RPMI8226 (cell line): ENCODE measurements at places on chromosomes 3 and 15.

DNA sequence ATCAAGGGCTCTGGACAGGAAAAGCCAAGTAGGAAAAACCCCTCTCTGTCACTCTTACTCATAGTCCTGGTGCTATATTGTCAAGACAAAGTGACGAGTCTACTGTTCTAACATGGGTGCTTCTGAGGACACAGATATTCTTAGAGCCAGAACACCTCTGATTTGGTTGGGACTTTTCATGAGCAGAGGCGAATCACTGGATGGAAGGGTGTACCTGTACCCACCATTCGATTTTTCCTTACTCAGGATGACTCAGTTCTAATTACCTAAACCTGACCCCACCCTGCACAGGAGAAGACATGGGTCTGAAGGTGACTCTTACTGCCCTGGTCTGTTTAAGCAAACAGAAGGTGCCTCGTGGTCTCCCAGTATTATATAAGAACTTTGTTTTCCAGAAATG, 58.5 kb downstream of the ABCC5 start:
- no peak for DNase-seq

DNA sequence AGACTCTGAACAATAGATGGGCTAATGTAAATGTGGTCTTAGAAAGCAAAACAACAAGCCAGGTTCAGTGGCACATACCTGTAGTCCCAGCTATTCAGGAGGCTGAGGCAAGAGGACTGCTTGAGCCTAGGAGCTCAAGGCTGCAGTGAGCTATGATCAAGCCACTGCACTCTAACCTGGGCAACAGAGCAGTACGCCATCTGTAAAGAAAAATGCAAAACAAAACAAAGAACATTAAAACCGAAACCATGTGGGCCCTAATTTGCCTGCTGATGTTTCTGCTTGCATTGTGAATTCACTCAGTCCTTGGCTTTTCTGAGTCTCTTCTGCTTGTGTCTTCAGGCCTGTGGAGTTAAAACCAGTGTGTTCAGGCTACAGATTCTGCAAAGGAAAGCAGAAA, 56.7 kb downstream of the CCNL1 start:
- peak; percentile 86 for DNase-seq

- no peak for DNase-seq
These were observed 40.8 kb upstream of the ABHD17C start for GRCh38 chr15:80654299-80654698.

GRCh38 chr3:154040283-154040682, 80.9 kb upstream of the ARHGEF26 start:
- peak; percentile 19 for DNase-seq

DNA sequence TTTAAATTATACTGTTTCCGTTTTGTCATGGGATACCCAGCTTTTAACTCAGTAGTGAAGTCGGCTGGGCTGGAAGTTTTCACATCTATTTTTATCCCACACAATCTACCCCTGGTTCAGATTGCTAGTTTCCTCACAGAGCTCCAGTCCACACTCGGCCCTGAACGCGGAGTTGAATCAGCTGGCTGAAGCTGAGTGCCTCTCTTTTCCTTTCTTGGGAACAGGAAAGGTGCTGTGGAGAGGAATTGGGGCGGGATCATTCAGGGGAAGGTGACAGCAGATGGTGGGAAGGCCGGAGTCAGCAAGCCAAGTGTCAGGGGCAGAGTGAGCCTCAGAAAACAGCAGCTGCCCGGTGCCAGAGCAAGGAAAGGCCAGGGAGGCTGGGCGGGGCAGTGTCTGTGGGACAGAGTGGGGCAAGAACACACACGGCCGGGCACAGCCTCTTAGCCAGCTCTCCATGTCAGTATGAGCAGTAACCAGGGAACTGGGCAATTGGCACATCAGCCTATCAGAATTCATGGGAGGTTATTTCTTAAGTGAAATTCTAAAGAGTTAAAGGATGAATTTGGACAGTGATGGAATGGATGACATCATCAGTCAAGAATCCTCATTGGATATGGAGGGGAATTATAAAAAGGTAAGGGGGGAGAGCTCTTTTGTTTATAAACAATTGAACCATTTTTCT, 135.7 kb upstream of the IL12A start:
- no peak for DNase-seq

GRCh38 chr3:125051715-125052581, 3.8 kb downstream of the HEG1 start:
- DNase-seq, result no peak

DNA sequence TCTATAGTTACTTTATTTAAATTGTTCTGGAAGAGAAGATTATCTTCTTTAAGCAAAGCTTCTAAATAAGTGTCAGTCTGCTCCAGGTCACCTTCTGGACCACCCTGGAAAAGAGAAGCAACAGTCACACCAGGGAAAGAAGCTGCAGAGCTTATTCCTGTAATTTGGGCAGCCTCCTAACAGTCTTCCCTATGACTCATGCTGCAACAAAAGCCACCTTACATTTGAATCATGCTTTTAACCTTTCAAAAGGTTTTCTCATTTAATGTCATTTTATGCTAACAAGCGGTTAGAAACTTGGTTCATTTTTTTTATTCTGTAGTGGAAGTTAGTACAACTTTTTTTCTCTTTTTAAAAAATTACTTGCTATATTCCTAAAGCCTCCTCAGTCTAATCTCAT, 5.3 kb upstream of the GUCA1C start:
- DNase-seq, result no peak

DNA sequence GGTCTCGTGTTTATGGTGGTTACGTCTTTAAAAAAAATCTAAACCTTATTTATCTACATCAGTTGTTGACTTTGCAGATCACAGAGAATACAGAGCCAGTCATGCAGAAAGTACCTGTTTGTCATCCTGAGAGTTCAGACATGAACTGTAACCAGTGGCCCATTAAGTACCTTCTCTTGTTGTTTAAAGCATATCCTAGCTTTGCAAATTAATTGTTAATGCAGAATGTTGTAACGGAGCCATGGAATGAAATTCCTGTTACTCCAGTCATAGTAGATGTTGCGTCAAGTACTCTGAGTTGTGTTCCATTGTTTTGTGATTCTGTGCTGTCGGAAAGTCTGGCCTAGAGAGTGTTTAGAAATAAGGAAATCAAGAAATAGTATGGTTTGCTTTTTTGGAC, 205.2 kb downstream of the RBMS3 start:
- no peak for DNase-seq

- no peak for DNase-seq
These were observed 217.5 kb downstream of the CHL1 start for GRCh38 chr3:414063-414462.

- peak; percentile 16 for DNase-seq
These were observed 28.2 kb downstream of the NEK4 start for GRCh38 chr3:52742418-52743041.

- no peak for DNase-seq
These were observed 28.4 kb downstream of the ANKRD28 start for GRCh38 chr3:15769256-15769915.

GRCh38 chr3:139476348-139476747, at the start of gene RBP2:
TSS of gene RBP2 (minus strand) at chr3:139476516. CDS start at chr3:139476459, 57 bp downstream.
- no peak for DNase-seq

GRCh38 chr3:41239587-41239986, 40.3 kb downstream of the CTNNB1 start:
- DNase-seq, result no peak

- DNase-seq, result no peak
These were observed 53.5 kb downstream of the MSL2 start for GRCh38 chr3:136142592-136142991.

- no peak for DNase-seq
These were observed 60.5 kb downstream of the GABRB3 start for GRCh38 chr15:26712335-26712734.

DNA sequence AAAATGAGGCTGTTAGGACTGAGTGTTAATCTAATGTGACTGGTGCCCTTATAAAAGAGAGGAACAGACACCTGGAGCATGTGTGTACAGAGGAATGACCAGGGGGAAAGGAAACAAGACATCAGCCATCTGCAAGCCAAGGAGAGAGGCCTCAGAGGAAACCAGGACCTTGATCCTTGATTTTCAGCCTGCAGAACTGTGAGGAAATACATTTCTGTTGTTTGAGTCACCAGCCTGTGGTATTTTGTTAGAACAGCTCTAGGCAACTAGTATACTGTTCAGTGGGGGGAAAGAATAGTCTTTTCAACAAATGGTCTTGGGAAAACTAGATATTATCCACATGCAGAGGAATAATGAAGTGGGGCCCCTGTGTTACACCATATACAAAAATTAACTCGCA, 80.6 kb downstream of the CCR1 start:
- no peak for DNase-seq

- peak; percentile 17 for DNase-seq
These were observed 105.5 kb upstream of the ICE2 start for GRCh38 chr15:60584355-60584998.

DNA sequence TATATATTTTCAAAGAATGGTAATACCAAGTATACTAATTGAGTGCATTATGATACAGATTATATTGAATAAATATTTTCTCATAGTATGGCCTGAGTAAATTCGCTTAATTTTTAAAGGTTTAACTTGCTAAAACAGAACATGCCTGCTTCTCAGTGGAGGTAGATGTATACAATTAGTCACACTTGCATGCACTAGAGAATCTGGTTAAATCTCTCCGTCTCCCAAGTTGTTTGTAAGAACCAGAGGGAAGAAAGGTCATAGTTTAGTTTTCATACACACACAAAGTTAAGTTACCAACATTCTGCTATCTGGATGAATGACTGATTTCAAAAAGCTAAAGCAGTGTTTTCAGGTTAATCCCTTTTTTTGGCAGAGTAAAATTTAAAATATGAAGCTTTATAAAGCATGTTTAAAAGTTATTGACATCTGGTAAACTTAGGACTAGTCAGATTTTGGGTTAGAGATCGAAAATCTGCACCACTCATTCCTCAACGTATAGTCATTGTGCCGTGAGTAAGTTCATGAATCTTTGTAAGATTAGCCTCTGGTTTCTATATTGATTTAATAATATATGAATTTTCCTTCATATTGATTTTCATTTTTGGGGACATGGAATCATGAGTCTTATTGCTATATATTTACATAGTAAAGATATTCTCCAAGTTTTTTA, 117.6 kb upstream of the SAMMSON start:
- no peak for DNase-seq

GRCh38 chr3:117097351-117097750, 387.8 kb downstream of the TUSC7 start:
- no peak for DNase-seq

DNA sequence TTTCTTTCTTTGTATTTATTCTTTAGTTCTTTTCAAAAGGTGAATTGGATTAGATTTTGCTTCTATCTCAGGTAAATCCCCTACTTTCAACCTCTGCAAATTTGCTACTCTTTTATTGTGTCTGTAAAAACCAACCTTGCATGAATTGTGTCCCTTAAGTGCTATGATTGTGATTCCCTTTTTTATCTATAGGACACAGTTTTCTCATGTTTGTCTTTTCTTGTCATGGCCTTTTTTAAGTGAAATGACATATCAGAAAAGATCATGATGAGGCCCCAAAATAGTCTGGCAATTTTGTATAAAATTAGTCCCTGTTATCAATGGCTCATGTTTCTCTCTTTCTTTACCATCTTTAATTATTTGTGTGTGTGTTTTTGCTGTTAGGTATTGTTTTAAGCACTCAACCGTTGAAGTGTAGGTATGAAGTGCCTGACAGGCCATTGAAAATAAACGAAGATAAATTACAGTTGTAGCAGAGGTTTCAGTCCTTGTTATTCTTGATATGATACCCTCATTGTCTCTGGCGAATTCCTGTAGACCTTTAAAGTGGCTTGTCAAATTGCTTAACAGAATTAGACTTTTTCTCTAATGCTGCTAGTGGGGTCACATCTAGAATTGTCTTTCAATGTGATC, 184.3 kb downstream of the UBE2E2 start:
- DNase-seq, result no peak

DNA sequence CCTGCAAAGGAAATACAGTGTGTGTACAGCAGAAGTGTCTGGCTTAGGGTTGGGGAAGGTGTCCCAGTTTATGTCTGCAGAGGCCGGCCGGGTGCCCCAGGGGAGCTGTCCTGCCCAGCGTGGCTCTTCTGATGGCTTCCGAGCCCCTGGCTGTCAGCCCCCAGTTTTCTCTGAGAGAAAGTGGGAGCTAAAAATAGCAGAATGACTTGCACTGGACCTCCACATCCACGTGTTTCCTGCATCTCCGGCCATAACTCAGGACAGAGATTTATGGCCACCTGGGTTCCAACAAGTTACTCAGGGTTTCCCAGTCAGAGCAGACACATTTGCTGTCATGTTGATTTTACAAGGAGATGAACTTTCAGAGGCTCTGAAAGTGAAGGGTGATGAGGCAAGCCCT, 192.0 kb downstream of the ATP10A start:
- no peak for DNase-seq

DNA sequence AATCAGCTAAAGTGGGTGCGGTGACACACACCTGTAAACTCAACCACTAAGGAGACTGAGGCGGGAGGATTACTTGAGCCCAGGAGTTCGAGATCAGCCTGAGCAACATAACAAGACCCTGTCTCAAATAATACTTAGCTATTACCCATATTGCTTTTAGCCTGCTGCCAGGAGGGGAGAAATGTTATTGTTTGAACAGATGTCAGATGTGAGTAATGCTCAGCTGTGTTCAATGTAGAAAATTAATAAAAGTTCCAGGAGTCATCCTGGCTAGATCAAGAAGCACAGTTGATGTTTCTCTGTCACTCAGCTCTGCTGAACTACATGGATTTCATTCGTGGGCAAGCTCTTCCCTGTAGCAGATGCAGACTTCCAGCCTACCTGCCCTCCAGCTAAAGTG, 22.2 kb downstream of the LSM3 start:
- no peak for DNase-seq

DNA sequence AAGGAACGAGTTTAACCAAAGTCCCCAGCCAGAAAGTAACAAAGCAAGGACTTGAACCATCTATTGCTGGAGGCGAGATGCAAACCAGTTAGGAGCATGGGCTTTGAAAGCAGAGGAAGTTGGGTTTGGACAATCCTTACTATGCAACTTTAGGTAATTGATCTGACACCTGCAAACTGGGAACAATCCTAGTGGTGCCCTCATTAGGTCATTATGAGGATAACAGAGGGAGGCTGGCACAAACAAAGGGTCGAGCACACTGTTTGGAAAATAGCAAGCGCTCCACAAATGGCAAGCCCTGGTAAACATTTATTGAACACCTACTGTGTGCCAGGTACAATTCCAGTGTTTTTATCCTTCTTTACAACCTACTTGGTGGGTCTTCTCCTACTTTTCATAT, 45.6 kb downstream of the WNT5A start:
- no peak for DNase-seq

- no peak for DNase-seq
These were observed 4.0 kb downstream of the TMEM89 start for GRCh38 chr3:48617559-48617958.

- no peak for DNase-seq
These were observed 144.6 kb downstream of the EBLN2 start for GRCh38 chr3:73206030-73206429.
